Hippocampal formation (tissue), 2 donors: ENCODE measurements at places on chromosomes 4 and X.
A peak's percentile ranks its signal among the peaks of the same experiment; 100 is the strongest.

DNA sequence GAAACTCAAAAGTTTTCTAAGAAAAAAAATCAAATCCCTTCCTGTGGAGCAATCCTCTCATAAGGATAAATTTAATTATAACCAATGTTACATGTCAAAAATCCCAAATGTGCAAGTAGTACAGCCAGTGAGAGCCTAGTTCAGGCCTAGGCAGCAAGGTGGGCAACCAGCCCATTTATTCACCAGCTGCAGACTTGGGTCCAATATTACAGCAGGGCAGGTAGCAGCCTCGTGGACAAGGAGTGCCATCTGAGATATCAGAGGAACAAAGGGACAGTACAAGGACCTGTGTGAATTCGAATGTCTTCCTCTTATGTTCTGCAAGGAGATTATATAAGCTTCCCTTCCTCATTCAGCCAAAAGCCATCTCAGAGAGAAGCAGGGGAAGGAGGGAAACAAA lies 6.6 kb downstream of the HELQ start:
- DNase-seq = no peak

GRCh38 chr4:2733001-2733843 lies 22.9 kb downstream of the TNIP2 start:
- no peak for DNase-seq

DNA sequence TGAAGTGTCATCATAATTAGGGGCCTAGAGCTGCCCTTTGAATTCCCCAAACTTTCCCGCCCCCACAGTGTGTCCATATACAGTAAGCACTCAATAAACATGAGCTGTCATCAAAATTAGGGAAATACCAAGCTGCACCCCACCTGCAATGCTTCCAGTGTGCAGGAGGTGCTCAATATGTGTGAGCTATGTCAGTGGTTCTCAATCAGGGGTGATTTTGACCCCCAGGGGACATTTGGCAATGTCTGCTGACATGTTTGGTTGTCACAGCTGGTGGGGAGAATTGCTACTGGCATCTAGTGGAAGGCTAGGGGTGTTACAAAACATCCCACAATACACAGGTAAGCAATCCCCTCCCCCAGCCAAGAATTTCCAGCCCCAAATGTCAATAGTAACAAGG lies 748 bp downstream of the CFP start:
- DNase-seq = no peak

DNA sequence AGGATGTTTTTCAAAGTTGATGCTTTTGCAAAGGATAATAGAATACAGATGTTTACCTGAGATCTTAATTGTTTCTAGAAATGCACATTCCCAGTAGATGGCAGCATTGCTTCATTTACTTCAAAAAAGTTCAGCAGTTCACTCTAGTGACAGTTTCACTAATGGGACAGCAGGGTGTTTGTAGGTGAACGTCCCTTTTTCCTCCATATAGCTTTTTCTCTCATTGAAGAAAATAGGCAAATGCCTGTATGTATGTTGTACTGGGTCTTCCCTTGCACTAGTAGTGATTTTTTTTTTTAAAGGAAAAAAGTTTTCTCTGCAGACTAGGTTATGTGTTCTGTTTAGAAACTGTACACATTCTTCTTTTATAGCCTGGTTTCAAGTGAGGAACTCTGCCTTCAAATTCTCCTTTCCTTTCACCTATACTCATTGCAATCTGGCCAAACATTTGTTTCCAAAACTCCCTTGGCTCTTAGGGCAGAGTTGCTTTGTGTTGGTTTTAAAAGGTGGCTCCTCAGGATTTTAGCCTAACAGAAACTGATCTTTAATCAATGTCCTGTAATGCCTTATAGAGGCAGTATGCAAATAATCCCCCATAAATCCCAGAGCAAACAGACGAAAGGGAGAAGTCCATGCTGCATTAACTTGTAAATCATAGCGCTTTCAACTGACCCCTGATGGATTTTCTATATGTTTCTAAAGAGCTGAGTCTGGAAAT lies 86.3 kb downstream of the EGF start:
- DNase-seq = no peak

DNA sequence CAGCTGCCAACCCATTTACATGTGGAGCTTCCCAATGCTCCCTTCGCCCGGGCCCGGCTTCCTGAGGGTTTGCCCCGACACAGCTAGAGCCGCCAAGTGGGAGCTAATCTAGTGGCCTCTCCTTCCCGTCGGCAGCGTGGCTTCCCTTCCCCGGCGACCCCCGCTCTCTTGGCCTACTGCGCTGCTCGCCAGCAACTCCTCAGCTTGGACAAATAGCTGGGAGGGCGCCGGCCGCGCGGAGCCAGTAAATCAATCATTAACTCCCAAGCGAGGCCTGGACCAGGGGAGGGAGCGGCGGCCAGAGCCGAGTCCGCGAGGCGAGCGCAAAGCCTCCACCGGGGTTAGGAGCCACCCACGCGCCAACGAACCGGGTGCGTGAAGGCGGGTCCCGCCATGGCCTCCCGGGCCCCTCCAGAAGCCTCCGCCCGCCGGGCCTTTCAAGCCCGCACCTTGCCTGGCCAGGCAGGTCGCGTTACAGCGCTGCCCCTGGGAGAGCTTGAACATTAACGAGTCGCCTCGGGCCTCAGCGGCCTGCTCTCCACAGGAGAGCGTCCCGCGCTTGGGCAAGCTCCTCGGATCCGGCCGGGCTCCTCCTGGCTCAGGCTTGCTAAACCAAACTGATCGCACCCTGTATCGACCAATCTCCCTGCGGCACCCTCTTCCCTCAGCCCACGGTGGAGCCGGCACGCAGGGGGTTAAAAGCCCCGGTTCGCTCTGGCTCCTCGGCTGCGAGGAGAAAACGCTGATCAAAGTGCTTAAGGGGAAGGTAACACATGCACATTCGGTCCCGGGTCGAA lies 10.6 kb upstream of the BCOR start:
- DNase-seq = no peak

GRCh38 chrX:17579026-17579425 lies 158.3 kb upstream of the SCML1 start:
- no peak for DNase-seq

- no peak for DNase-seq
These were observed 123.0 kb upstream of the TLR3 start for GRCh38 chr4:185945906-185946305.

DNA sequence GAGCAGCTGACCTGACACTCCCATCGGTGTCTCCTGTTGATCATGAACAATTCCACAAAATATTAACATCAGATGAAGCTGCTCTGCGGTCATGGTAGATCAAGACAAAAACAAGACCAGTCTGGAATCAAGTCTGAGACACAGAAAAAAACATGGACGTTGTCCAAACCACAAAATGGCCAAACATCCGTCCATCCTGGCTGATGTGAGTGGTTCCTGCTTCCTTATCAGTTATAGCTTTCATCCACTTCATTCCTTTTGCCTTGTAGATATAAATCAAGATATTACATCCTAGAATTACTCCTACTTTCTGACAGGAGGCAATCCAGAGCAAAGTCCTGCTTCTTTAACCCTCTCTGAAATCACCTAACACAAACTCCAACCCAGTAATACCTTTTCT lies 28.8 kb upstream of the PCSK1N start:
- no peak for DNase-seq

DNA sequence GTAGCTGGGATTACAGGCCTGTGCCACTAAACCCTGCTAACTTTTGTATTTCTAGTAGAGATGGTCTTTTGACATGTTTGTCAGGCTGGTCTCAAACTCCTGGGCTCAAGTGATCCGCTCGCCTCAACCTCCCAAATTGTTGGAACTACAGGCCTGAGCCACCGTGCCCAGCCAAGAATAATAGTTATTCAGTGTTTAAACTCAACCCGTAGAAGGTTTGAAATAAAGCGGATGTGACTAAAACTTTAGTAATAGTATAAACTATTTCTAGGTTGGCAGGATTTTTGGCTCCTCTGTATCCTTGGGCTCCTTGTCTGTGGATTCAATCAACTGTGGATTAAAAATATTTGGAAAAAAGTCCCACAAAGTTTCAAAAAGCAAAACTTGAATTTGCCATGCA lies 37.8 kb downstream of the PCDH10 start:
- no peak for DNase-seq

GRCh38 chrX:55867708-55868107 lies 150.2 kb downstream of the RRAGB start:
- DNase-seq = no peak

GRCh38 chr4:125169192-125169591 lies 145.6 kb upstream of the FAT4 start:
- DNase-seq = no peak

GRCh38 chrX:138885886-138886285 lies 174.4 kb upstream of the FGF13 start:
- DNase-seq = no peak

DNA sequence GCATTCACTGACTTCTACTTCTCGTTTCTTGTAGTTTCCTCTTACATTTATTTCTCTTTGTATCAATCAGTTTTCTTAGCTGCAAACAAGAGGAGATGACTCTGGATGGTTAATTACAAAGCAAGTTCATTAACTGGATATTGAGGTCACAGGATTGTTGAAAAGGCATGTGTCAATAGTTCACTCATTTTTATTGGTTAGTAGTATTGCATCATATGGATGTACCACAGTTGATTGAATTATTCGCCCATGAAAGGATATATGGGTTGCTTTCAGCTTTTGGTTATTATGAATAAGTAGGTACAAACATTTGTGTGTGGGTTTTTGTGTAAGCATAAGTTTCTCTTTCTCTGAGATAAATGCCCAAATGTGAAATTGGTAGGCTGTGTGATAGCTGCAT lies 21.8 kb upstream of the ARHGEF6 start:
- DNase-seq = no peak

DNA sequence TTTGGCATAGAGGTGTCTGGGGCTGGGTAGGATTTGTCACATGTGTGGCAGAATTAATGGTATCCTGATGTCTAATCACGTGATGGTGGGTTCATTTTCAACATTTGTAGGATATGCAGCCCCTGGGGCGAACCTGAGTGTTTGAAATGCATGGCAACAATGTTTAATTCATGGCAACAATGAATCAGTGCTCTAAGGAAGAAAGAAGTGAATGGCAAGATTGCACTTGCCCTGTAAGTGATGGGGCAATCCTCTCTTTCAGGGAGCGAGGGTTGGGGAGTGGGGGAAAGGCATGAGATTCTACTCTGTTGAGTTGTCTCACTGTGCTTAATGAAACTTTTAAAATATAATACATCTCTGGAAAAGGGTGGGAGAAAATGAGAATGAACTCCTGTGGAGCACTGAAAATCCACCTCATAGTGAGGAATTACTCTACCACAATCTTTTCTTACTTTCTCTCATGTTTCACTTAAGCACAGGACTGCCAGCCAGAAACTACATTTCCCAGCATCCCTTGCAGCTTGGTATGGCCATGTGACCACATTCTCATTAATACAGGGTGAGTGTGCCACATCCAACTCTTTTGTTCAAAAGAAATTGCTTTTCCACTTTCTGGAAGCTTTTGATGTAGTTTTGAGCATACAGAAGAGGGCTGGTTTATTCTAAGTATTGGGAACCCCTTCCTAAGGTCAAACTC lies 64.0 kb upstream of the PGM2 start:
- no peak for DNase-seq

DNA sequence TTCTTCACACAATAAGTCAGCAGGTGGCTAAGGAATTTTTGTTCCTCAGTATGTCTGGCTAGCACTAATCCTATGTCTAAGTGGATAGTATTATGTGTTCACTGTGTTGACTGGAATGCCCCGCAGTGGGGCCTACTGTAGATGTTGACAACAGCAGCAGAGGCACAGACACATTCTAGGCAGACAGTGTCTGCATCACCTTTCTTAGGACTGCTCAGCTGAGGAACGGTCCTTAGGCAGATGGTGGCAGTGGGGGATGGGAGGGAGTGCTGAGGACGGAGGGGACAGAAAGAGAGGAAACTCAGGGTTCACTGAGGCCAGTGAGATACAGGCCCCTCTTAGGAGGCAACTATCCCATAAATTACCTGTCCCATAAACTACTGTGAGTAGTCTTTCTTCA lies 44.6 kb upstream of the LEF1 start:
- no peak for DNase-seq

DNA sequence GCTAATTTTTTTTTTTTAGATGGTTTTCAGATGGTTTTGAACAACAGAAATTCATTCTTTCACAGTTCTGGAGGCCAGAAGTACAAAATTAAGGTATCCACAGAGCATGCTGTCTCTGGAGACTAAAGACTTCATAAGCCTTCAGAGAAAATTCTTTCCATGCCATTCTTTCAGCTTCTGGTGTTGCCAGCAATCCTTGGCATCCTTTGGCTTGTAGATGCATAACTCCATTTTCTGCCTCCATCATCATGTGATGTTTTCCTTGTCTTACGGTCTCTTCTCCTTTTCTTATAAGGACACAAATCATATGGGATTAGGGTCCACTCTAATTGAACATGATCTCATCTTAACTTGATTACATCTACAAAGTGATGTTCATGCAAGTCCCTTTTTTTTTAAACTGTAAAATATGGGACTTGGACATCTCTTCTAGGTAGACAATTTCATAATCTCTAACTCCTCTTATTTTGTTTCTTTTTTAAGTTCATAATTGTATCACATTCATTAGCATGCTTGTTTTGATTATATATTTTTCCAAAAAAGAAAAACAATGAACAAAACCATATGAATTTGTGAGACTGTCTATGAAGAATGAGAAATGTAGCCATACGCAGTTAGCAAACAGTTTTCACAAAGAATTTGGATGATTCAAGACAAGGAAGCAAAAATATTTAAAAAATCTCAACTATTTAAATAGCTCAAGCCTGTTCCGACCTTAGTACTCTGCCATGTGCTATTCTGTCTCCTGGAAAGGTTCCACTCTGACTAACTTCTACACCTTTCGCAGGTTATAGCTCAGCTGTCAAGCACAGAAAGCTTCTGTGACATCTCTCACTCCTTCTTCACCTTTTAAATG lies 53.1 kb upstream of the GIMD1 start:
- DNase-seq = no peak

- DNase-seq = no peak
These were observed 5.8 kb upstream of the CRLF2 start for GRCh38 chrX:1218286-1218685.

- peak; percentile 21 for DNase-seq
These were observed at the start of gene BST1 for GRCh38 chr4:15702941-15703403. Gene BST1 (plus strand): TSS chr4:15703065. CDS start chr4:15703145, 80 bp downstream.

- DNase-seq = no peak
These were observed 9.4 kb downstream of the ANKRD50 start for GRCh38 chr4:124703154-124703553.

GRCh38 chr4:110119337-110119736 lies 79.1 kb downstream of the ELOVL6 start:
- DNase-seq = no peak

- no peak for DNase-seq
These were observed 519.5 kb downstream of the BCOR start for GRCh38 chrX:39577985-39578869.

GRCh38 chr4:150366487-150366999 lies 215.4 kb upstream of the MAB21L2 start:
- no peak for DNase-seq

DNA sequence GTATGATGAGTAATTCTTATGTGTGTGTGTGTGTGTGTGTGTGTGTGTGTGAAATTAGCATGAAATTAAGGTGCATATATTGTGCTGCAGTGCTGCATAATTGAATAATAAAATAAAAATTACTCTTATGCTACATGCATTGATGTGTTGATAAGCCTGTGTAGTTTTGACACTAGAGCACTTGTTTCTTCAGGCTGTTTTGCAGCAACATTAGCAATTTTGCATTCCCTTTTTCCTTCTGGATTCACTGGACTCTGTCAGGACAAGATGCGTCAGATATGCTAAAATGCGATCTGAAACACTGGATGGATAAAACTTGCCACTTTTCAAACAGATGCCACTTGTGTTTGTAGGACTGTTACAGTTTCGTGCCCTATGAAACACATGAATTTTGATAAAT lies 175.4 kb upstream of the ATP6AP2 start:
- DNase-seq = no peak
